ENCODE measurements at places on chromosomes 7 and 10.

DNA sequence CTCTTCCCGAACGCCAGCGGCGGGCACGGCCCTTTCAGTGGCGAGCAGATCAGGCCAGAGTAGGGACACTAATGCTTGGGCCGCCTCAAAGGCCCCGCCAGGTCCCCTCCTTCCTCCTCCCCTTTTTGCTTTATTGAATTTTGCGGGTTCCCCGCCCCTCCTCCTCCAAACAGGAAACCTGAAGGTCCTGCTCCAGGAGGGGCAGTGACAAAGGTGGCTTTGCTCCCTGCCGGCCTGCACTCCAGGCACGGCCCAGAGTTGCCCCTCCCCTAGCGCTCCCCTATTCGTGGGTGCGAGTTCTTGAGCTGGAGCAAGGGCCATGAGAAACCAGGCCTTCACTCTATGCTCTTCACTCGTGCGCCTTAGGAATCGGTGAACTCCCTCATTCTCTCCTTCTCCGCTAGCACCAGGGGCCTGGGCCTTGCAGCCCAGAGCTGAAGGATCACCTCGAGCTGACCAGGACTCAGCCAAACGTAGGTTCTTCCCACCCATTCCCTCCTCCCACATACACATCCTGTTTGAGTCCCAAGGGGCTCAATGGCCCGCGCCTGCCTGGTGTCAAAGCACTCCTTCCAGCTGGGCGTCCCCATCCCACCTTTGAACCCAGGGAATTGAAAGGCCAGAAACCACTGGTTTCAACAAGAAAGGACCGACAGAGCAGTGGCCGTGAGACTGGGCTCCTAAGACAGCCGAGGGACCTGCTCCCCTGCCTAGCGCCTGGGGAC lies 619 bp upstream of the HOXA6 start:
- no peak for DNase-seq

DNA sequence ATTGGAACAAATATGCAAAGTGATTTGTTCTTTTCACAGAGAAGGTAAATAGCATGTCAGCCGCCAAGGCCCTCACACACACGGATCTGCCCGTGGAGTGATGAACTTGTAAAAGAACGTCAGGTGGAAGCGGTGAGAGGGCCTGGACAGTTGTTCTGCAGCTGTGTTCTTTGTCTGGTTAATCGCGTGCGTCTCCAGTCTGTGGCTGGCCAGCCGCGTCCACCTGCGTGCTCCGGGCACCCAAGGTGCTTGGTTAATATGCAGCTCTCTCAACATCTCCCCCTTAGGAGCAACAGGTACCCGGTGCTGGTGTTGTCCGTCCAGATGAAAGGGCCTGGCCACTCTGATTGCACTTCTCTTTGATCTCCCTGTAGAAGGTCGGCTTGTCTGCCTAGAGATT lies 162.9 kb downstream of the MGMT start:
- no peak for DNase-seq

DNA sequence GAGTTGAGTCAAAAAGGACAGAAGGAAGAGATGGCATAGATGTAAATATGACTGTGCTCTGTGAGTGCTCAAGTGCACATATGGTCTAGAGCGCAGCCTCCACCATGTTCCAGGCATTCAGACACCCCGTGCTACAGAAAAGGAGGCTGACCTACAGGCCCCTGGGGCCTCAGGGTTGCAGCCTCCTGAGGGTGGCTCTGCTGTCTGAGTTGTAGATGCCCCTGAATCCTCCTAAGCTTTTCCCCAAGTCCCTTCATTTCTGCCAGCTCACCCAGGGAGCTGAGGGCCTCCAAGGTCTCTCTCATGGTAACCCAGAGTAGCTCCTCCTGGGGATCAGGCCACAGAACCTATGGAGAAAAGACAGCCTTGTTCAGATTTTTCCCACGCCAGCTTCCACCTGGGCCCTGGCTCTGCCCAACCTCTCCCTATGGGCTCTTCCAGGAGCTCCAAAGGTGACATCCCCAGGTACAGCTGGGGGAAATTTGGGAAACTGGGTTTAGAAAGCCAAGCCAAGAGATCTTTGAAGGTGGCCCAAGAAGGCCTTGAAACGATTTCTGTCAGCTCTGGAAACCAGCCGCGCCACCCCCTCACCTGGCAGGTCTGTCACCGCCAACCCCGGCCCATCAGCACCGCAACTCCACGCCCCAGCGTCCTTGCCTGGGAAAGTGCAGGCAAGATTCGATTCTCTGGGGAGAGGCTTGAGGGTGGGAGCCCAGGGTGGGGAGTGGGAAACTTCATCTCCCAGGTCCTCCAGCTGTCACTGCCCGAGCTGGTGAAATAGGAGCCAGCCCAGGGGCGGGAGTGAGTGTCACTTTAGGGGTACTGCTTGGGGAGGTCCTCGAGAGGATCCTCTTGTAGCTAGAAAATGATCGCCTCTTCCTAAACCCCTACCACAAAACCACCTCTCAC lies 2.4 kb downstream of the ZNF467 start:
- DNase-seq, result no peak

DNA sequence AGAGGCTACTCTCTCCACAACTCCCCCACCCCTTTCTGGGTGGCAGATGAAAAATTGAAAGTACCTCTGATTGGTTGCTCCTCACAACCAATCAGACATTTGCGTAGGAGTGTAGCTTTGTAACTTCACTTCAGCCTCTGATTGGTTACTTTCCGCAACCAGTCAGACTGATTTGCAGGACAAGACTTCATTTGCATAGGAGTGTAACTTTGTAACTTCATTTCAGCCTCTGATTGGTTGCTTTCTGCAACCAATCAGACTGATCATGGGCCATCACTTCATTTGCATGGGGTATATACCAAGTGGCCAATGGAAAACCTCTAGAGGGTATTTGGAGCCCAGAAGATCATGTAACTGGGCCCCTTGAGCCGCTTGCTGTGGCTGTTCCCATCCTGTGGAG lies 25.6 kb downstream of the CDNF start:
- DNase-seq, result no peak

DNA sequence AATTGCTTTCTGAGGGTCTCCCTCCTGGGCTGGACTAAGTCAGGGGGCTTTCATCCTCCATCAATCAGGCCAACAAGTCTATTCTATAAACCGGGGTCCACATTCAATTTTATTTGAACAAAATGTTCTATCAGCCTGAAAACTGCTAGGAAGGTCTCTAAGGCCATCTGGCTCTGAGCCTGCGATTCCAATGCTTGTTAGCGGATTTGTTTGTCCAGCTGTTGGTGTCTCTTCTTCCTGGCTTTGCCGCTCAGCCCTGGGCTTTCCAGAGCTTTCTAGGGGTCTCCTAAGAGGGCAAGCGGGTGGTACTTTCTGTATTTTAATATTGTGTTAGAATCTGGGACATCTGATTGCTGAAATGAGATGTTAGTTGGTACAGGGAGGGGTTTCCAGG lies 136.7 kb downstream of the VIPR2 start:
- DNase-seq, result no peak

- no peak for DNase-seq
Observed at GRCh38 chr10:5553400-5554170, 28.8 kb downstream of the CALML3 start.

DNA sequence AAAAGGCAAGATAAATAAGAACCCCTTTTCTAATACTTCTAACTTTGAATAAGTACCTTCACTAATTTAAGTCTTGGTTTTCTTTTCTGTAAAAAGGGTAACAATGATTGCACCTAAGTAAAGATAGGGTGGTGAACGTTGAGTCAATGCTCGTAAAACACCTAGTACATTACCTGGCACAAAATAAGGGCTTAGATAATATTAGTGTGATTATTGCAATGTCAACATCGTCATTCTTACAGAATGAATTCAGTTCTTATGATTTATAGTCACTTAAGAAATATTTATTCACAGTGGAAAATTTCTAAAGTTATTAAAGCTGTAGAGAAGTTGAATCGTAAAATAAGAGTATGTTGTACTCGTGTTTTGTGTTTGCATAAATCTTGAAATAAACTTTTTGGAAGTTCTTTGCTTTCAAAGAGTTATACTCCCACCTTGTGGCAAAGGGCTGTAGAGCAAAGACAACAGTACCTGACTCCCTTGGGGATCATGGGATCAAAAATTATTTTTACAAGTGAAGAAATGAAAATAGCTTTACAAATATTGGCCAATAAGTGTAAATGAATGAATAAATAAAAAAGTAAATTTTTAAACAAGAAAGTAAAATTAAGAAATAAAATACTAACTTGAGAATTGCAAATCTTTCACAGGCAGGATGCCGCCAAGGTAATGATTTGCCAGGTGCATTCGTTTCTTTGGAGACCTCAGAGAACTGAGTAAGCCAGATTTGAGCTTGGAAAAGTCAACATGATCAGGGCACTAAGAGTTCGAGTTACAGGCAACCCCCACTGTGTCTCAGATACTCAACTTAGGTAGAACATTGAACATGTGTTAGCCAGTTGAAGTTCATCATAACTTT lies 285.8 kb upstream of the CACNA2D1 start:
- DNase-seq, result no peak

DNA sequence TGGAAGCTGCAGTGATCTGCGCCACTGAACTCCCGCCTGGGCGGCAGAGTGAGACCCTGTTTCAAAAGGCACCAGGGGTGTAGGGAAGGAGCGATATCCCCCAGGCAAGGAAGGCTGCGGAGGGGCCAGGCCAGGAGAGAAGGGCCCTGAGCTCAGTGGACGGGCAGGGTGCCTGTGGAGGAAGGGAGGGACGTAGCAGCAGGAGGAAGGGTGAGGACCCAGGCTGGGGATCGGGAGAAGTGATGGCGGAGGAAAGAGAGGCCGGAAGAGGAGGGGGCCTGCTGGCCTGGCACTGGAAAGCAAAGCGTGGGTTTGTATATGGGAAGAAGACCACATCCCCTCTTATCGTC lies 45.6 kb downstream of the ALOX5 start:
- DNase-seq, result peak; percentile 57

DNA sequence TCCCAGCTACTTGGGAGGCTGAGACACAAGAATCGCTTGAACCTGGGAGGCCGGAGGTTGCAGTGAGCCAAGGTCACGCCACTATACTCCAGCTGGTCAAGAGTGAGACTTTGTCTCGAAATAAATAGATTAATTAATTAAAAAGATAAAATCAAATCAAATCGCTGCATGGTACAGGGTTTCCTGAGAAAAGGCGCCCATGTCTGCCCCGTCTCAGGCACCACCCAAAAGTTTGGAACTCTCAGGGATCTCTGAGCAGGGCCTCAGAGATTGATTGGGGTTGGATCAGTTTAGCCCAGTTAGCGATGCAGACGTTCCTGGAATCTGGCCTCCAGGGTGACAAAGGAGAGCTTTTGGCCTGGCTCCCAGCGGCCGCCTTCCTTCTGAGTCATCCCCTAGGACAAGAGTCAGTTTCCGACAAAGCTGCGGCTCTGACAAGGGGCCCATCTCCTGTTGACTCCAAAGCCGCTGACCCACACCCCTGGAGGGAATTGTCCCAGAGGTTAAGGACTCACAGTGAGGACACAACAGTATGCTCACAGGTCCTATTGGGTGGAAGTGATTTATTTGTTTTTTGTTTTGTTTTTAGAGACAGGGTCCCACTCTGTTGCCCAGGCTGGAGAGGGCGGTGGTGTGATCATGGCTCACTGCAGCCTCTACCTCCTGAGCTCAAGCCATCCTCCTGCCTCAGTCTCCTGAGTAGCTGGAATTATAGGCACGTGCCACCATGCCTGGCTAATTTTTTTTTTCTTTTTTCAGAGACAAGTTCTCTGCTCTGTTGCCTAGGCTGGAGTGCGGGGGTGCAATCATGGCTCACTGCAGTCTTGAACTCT lies 6.8 kb downstream of the ORAI2 start:
- DNase-seq, result no peak

DNA sequence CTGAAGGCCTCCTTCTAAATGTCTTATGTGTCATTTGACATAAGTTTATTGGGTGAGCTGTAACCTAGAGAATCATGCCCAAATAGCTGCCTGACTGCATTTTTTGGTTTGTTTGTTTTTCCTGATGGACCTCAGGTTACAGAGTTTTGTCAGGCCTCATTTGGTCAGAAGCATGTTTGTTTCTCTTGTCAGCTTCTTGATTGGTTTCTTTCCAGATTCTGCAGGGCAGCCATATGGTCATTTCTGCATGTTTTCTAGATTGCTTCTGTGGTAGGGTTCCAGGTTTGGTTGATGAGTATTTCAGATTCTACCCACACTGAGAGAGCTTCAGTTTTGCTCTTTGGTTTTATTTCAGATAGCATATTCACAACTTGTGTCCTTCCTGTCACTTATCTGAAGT lies 28.0 kb downstream of the GLCCI1 start:
- DNase-seq, result no peak

DNA sequence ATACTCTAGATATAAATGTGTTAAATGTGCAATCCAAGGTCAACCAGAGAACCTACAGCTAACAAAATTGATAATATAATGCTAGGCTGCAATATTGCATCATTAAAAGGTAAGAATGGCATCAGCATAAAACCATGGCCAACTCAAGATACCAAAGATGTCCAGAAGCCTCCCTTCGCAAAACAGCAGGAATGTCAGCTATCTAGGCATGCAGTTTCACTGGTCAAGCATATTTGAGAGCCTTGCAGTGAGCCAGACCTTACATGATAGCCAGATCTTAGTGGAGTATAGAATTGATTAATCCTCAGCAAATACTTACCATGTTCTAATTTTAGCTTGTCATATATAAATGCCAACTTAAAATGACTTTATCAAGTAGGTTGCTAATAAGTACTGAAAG lies 138.8 kb downstream of the ZEB1 start:
- no peak for DNase-seq

DNA sequence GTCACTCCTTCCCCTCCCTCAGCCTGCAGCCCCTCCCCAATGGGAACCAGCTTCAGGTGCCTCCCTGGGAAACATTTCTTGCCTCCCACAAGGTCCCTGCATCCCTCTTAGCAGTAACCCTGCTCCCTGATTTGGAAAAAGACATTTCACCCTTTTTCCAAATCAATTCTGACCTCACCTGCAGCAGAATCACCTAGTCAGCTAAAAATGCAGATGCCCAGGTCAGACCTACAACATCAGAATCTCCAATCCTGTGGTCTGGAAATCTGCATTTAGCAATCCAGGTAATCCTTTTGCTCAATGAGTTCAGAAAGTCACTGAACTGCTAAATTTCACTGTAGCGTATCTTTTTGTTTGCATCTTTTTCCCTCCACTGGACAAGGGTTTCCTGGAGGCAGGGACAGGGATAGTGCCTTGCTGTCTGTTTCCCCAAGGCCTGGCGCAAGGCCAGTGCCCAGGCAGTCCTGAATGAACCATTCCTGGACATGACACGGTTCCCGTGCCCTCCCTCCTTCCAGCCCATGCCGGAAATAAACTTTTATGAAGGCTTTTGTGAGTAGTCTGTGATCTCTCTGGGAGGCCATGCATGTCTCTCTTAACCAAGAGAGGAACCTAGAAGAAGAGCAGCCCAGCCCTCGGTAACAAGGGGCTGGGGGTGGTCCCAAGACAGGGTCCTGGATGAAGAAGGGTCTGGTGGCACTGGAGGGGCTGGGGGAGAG lies 44.0 kb downstream of the COL13A1 start:
- DNase-seq, result no peak

Measured in hindlimb muscle (tissue), 1 donor.